Myocyte (in vitro differentiated cells): ENCODE measurements at places on chromosomes 16 and 17.

- DNase-seq = no peak
These were observed 66.6 kb downstream of the SIAH1 start for GRCh38 chr16:48318630-48319029.

- DNase-seq = no peak
These were observed 554 bp downstream of the MTSS2 start for GRCh38 chr16:70685061-70685937.

- no peak for DNase-seq
These were observed 414.1 kb upstream of the SALL1 start for GRCh38 chr16:51565184-51565583.

DNA sequence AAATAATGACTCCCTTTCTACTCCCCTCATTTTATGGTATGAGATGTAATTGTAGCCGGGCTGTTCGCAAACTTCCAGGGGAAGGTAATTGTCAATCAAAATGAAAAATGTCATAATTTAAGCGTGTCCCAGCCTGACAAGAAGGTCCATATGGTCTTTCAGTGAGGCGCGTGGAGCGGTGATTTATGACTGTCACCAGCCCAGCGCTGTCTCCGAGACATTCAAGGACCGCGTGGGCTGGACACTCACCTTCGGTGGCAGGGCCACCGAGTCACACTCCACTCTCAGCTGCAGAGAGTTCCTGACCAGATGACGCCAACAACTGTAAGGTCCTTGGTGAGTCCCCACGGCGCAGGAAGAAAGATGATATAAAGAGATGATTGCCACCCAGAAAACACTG is 157.7 kb upstream of the TNRC6C start:
- no peak for DNase-seq

DNA sequence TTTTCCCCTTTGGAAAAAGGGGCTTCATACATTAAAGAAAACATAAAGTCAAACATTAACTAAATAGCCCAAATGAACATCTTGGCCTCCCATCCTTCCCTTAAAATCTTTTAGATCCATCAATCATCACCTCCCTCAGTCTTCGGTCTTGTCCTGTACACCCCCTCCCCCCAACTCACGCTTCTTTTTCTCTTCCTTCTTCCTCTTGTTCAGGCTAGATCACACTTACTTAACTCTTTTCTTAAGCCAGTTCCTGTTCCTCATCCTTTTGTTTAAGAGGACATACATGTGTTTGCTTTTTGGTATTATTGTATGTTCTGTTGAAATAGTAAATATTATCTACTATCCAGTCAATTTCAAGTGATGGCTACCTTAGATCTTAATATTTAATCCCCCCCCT is 5.5 kb downstream of the MFSD6L start:
- DNase-seq = no peak

- DNase-seq = no peak
These were observed 8.6 kb downstream of the SGCA start for GRCh38 chr17:50174444-50174843.

DNA sequence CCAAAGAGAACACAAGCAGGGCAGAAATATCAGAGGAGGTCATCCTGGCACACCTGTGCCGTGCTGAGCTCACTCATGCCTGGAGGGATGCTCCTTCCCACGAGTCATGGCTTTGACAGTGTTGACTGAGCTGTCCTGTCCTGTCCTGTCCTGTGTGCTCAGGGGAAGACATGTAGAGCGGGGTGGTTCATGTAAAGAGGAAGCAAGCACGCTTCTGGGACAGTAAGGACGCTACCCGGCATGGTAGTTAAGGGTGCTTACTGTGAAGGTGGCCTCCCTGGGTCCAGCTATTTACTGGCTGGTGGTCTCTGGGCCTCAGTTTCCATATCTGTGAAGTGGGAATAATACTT is 398 bp downstream of the LGALS9 start:
- no peak for DNase-seq

GRCh38 chr16:48087639-48088038 is 68.2 kb downstream of the ABCC12 start:
- no peak for DNase-seq

- DNase-seq = no peak
These were observed 399.7 kb downstream of the NPIPA8 start for GRCh38 chr16:17936766-17937402.

- DNase-seq = peak; percentile 70
These were observed 90.9 kb upstream of the BCAR1 start for GRCh38 chr16:75342308-75342811.

DNA sequence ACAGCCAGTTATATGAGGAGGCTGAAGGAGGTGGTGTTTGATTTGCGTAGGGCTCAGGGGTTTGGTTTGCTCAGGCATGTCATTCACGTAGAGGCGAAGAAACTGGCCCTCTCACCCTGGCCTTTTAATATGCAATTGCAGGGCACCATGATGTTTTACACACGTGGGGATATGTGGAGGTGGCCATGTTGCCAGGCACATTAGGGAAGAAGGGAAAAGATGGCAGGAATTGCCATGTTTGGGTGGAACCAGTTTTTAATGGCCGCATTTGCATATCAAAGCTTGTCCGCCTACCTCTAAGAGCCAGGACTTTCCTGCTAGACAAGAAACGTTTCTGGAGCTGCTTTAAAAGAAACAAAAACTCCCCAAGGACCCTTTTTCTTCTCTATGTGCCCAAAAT is 1483.7 kb upstream of the GOT2 start:
- no peak for DNase-seq

DNA sequence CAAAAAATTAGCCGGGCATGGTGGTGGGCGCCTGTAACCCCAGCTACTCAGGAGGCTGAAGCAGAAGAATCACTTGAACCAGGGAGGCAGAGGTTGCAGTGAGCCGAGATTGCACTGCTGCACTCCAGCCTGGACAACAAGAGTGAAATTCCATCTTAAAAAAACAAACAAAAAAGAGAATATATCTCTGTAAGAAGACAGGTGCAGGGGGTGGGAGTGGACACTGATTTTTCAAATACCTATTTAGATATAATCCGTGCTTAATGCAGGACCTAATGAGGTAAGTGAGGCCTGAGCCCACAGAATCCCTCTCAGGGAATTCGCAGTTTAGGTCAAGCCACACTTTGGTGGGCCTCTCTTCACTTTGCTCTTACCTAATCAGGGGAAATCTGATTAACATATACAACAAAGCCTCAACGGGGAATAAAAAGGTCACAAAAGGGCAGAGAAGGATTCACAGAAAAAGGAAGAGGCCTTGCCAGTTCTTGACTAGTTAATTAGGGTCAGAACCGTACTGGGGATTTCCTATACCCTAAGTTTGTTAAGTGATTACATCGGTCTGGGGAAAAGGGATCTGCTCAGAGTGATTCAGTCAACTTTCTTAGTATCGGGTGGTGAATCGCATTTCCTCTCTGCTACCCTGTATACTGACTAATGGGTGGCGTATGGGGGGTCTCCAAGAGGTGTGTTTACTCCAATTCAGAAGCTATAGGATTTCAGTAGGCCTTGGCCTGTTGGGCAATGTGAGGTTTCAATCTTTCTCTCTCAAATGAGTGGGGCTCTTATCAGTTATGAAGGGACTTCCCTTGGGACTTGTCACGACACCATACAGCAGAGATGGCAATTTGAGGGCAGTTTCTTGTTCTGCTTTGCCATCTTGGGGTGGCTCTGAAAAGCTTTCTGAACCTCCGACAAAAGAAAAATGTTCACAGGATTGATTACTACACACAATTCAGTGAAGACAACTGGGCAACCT is 1.9 kb upstream of the NFAT5 start:
- DNase-seq = no peak

GRCh38 chr16:54720259-54720658 is 210.4 kb upstream of the IRX5 start:
- DNase-seq = no peak

GRCh38 chr17:63446753-63447470 is 806 bp upstream of the CYB561 start:
- no peak for DNase-seq

DNA sequence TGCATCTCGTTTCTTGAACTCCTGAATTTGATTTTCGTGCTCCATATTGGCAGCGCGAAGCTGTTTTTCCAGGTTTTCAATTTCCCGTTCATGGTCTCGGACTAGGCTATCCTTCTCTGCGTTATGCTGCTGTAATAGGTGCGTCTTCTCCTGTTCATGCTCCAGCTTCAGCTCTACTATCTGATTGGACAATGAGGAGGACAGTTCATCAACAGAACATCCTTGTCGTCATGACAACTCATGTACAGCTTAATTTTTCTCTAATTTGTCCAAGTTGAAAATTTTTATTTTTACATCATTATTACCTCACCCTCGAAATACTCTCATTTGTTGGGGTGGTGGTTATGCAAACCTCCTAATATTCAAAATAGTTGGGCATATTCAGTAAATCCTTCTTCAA is 289.8 kb downstream of the CEP112 start:
- no peak for DNase-seq

DNA sequence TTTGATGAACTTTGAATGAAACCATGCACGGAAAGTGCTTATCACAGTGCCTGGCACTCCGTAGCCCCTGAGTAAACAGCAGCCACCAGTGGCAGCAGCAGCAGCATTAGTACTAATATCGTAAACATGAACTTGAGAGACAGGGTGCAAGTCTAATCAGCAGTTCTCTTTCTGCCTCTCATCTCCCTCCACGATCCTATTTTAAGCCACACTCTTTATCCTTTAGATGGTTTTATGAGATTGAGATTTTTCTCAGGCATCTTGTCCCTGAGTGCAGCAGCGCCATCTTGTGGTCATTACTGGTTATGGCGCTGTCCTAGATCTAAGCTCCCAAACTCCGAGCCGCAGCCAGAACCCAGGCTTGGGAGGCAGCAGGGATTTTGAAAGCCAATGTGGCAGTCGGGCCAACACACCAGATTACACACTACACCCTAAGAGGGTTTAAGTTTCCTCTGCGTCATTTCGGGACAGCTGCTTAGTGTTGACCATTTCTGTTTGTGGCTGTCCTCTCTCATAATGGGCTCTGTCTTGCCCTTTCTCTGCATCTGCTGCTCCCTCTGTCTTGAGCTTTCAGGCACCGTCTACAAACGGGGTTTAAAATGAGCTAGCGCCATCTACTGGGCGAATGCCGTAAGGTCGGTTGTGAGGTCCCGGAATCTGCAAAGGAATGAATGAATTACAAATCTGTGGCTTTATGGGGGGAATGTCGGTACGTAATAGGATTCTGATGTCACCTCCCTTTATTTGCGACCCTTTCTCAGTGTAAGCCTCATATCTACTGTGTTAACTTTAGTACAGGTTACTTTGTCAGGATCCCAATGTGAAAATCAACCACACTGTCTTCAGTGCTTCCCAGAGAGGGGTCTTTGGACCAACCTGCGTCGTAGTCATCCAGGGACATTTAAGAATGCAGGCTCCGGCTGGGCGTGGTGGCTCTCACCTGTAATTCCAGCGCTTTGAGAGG is 64.5 kb downstream of the CYLD start:
- peak; percentile 96 for DNase-seq

GRCh38 chr17:83186751-83187421 is 107.5 kb downstream of the METRNL start:
- no peak for DNase-seq

- no peak for DNase-seq
These were observed 1.5 kb downstream of the GRB7 start for GRCh38 chr17:39738983-39739884.

- DNase-seq = no peak
These were observed 3.8 kb upstream of the CMTM1 start for GRCh38 chr16:66562409-66562808.

DNA sequence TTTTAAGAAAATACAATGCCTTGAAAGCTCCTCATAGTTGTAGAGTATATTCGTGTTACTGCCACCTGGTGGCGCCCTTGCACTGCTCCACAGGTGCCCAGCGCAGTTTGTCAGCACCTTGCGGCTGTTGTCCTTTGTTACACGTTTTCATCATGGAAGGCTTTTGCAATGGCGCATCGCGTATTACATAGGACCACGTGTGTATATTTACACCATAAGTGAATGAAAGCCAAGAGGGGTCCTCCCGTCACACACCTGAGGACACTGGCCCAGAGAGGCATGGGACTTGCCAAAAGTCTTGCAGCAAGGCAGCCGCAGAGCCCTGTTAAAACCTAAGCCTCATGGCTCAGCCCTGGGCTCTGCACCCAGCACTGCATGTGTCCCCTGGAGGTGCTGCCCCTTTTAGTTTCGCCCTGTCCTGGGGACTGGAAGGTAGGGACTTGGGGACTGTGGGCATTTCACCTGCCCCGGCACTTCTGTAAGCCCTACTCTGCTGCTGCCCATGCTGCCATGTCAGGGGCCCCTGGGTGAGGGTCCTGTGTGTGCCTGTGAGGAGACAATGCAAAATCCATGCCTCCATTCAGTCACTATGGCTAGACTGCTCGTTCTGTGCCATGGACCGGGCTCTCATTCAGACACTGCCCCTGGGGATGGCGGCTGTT is 24.3 kb downstream of the POLR3E start:
- DNase-seq = peak; percentile 52

- no peak for DNase-seq
These were observed 148.4 kb downstream of the TOX3 start for GRCh38 chr16:52398491-52398960.

GRCh38 chr17:81222620-81222905 is 202 bp downstream of the CEP131 start:
- DNase-seq = no peak

DNA sequence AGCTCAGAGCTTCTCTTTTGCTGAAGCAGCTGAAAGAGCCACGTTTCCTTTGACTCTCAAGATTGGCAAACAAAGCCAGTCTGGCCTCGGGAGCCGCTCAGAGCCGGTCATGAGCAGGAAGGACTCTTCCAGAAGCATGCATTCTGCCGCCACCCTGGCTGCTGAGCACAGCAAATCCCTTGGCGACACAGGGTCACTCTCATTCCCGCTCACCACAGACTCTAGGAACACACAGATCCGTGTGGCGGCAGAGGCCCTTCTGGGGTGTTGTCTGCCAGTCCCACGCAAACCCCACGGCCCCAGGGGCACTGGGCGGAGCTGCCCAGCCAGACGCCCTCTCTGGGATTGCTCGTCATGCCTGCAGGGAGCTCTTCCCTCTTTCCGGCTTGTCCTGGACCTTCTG is 157.0 kb downstream of the C16orf95 start:
- DNase-seq = no peak

DNA sequence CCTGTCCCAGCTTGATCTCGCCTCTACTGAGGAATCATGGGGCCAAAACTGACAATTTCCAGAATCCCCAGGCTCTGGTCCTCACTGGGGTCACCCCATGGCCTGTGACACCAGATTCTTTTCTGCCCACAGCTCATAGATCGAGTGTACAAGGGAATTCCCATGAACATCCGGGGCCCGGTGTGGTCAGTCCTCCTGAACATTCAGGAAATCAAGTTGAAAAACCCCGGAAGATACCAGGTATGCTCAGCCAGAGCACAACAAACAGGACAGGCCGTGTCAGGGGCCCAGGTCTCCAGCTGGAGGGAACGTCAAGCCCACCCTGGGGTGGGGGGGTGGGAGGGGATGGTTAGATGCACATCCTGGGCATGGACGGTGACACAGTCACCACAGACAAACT is 17.5 kb downstream of the USP6 start:
- DNase-seq = no peak
